HT-29 (cell line): ENCODE measurements at places on chromosomes 16 and 17. TPM values are rescaled to one million over a fixed set of nuclear protein-coding genes. Genes with fewer than 3 reads are reported as not detected.

DNA sequence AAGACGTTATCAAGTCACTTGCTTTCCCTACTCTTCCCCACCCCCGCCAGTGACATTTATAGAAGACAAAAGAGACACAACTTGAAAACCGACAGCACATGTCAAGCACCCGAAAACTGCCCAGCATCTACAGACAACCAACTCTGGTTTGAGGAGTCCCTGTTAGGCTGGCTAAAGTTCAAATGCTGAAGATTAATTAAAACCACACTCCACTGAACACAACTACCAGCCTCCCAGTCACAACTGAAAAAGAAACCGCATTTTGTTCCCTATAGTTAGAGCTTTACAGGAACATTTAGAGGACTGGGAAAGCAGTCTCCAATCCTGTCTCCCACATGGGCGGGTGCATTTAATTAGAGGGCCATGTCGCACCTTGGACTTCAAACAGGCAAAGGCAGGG is 73.0 kb upstream of the COX10 start:
- no peak for DNase-seq

DNA sequence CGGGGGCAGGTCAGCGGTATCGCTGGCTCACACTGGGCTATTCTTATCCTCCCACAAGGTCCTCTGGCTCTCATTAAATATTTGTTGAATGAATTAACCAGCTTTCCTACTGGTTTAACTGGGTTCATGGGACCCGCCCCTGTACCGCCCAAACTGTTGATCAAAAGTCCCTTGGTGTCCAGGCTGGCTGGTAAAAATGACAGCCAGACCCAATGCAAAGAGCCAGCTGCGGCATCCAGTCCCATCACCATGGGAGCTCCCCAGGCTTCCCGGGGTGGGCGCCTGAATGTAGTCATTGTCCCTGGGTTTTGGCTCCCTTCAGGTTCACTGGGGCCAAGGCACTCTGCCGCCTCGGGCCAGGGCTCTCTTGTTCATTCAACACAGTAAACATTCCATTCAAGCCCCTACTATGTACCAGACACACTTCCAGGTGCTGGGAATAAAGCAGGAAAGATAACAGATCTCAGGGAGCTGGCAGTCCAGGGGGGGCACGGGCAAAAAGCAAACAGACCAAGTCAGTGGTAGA is 11.7 kb upstream of the ATP2C2 start:
- DNase-seq, result peak; percentile 67

GRCh38 chr16:638034-638543 is 2.0 kb upstream of the METTL26 start:
- no peak for DNase-seq

DNA sequence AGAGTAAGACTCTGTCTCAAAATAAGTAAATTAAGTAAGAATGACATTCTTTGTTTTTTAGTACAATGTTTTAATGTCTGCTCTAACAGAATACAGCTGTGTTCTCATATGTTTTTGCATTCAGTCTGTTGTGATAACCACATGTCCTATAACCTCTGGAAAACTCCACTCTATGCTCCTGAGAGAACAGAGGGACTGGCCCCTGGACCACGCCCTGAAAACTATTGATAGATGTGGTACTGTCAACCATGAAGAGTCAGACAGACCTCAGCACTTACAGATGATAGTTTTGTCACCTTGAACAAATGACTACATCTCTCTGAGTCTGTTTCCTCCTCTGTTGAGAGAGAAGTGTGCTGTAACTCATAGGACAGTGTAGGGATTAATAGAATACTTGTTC is 7.9 kb downstream of the SUPT6H start:
- DNase-seq, result no peak

GRCh38 chr16:228151-228851 is 948 bp downstream of the LUC7L start:
- DNase-seq, result no peak

DNA sequence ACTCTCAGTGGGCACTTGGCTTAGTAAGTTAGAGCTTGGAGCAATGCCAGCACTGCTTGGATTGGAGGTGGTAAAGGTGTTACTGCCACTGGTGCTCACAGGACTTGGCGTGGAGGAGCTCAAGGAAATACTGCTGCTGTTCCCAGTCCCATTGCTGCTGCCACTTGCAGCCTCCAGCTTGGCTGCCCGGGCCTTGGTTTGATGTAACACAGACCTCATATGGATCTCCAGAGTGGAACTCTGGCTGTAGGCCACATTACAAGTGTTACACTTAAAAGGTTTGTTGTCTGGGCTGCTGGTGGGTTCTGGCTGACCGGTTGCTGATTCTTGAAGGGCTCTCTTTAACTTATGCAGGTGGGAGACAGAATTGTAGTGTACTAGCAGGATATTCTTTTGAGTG is 250.3 kb downstream of the ZFHX3 start:
- DNase-seq, result no peak

The STAT5A gene
- total RNA-seq, result 11.3 and 11.7 TPM in 2 replicates

The DNAH2 gene
- total RNA-seq, result 0.21 TPM in 1 of 2 replicates, not detected in the other

DNA sequence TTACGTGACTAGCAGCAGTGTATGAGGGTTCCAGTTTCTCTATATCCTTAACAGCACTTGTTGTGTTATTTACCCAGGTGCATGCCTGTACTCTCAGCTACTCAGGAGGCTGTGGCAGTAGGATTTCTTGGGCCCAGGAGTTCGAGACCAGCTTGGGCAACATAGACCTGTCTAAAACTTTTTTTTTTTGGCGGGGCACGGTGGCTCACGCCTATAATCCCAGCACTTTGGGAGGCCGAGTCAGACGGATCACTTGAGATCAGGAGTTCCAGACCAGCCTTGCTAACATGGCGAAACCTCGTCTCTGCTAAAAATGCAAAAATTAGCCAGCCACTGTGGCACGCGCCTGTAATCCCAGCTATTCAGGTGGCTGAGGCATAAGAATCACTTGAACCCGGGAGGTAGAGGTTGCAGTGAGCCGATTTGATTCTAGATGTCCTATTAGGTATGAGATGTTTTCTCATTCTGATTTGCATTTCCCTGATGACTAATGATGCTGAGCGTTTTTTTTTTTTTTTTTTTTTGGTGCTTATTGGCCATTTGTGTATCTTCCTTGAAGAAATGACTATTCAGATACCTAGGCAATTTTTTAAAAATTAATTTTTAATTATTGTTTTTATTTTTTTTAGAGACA is 13.4 kb downstream of the CASC3 start:
- DNase-seq, result no peak

DNA sequence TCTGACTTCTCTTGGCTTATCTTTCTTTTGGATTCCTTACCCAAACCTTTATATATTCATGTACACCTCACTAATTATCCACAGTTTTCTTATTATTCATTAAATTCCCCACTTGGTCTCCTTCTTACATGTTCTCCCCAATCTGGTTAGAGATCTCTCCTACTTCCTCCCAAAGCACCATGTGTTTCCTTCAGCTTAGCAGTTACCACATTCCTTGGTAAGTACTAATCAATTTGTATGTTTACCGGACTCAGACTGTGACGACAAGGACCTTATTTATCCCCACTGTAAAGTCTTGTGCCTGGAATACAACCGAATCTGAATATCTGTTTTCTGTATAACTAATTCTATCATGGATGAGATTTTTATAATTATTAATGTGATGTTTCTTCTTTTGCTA is 389.5 kb downstream of the KCNJ2 start:
- DNase-seq, result no peak

The SEZ6L2 gene
- total RNA-seq, result 12.3 and 17.8 TPM in 2 replicates

The TMEM88 gene
- 0.43 and 0.50 TPM in 2 replicates for total RNA-seq

The KRT14 gene
- total RNA-seq, result not detected in 2 replicates

The UTS2R gene
- total RNA-seq, result not detected in 2 replicates

DNA sequence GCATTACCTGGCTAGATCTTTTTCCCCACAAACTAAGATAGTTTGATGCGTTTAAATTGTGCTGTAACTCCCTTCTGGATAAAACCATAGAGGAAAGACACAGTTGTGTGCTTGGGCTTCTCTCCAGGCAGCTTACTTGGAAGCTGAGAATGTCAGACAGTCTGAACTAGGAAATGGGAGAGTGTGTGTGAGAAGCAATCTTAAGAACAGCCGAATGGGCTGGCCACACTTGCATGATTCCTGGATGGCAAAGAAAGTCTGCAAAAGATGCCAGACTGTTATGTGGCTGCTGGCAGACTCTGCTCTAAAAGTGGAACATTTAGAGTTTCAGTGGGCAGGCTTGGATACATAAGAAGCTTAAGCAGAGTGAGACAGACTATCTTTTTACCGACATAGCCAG is 384.3 kb upstream of the PSMD7 start:
- DNase-seq, result no peak

The HBA1 gene
- total RNA-seq, result not detected in 2 replicates

GRCh38 chr17:17959520-17960361 is 12.5 kb downstream of the TOM1L2 start:
- DNase-seq, result no peak
